ENCODE measurements at places on chromosomes 6 and 20.

DNA sequence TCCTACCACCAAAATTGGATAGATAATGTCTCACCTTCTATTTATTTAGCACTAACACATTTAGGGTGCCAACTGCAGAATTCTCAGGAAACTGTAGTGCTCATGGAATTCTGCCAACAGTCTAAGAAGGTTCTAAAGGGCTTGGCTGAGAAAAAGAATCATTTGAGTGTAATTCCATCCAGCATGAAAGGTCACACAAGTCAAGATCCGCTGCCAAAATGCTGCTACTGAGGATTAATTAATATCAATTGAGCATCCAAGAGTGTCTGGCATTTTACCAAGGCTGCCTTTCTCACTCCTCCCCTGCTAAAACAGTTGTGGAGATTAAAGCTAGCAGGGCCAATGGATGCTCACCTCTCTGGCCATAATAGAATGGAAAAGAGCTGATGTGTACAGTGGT lies 112.7 kb downstream of the FHL5 start:
- DNase-seq: no peak

GRCh38 chr6:43243664-43244321 lies 512 bp downstream of the TTBK1 start:
- no peak for DNase-seq

DNA sequence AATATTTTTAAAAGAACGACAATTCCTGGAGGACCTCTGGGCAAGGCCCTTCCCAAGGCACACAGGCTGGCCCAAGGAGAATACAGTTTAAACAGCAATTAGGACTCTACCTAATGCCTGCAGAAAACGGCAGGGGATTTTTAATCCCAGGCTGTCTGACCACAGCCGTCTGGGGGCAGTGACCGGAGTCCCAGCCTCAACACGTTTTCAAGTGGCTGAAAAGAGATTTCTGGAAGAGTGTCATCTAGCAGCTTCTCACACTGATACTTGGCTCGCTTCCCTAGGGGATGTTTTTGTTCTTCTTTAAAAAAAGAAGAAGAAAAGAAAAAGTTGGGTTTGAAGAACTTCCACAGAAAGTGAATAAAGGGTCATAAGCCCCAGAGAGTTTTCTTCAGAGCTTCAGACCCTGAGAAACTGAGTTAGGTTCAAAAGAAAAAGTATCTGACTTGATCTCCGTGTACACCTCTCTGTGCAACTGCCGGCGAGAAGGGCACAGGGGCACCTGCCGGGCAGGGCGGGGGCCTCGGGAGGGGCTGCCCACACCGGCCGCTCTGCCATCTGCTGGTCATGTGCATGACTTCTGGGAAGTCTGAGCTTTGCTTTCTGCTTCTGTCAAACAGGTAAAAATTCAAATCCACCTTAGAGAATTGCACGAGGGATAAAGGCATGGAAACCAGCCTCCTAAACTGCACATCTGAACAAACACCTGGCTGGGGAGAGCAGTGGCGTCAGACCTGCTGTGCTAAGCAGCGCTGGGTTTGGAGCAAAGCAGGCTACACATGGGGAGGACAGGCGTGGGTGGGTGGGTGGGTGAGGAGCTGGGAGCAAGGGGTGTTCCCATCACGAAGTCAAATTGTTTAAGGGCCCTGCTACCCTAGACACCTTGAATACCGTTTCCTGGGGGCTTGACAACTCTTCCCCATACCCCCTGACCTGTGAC lies 33.0 kb downstream of the RRBP1 start:
- DNase-seq: no peak

- peak; percentile 70 for DNase-seq
Measured at GRCh38 chr6:105087571-105088211, 92.1 kb downstream of the POPDC3 start.

DNA sequence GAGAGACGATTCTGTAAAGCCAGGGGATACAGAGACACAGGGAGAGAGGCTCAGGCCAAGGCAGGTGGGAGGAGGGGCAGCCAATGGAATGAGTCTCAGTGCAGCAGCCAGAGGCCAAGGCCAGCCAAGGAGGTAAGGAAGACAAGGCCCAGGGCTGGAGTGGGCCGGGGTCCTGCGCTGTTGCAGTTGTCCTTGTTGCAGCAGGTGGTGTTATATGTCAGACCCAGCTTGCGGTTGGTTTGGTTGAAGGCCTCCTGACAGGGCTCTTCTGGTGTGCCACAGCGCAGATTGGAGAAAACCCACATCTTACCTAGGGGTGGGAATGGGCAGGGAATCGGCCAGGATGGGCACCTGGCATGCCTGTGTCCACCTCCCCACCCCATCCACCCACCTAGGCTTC lies 2.5 kb downstream of the LY6G6C start:
- DNase-seq: no peak

DNA sequence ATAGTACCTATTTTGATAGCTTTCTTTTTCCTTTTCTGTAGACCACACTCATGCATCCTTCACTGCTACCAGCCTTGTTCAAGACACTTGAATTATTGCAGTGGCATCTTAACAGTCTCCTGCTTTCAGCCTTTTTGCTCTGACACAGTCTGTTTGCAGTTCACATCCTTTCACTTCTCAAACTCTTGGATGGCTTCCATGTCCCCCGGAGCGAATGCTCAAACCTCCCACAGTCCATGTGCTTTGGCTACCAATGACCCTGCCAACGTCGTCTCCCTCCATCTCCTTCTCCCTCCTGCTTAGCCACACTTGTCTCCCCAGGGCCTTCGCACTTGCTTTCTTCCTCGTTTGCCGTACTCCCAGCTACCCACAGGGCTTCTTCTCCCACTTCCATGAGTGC lies 270.0 kb upstream of the ZFP64 start:
- no peak for DNase-seq

DNA sequence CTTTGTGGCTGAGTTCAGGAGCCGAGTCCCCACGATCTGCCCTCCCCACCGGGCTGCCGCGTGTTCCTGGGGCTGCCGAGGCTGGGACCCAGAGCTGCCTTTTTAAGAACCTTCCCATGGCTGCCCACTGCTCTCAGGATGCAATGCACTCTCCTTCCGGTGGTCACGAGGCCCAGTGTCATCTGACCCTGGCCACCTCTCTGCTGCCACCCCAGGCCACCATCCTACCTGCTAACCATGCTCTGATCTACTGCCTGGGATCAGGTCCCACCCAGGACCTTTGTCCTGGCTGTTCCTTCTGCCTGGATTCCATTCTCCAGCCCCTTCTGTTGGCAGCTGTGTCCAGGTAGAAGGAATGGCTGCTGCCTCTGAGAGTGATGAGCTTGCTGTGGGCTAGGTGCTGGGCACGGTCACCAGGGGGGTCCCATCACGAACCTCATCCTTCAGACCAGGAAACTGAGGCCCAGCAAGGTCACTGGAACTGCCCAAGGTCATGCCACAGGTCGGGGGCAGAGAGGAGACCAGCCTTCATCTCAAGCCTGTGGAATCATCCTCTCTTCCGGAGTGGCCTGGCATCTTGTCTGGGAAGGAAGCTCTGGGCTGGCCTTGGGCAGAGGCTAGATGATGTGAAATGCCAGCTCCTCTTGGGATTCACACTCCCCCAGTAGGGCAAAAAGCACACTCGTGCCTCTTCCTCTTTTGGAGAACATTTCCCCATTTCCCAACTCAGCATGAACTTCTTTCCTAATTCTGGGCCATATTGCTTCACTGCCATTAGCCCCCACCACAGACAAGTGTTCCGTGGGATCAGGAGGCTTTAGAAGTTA lies 20.5 kb downstream of the PCK1 start:
- DNase-seq: peak; percentile 41

GRCh38 chr6:3627956-3628835 lies 123.3 kb downstream of the PXDC1 start:
- no peak for DNase-seq

DNA sequence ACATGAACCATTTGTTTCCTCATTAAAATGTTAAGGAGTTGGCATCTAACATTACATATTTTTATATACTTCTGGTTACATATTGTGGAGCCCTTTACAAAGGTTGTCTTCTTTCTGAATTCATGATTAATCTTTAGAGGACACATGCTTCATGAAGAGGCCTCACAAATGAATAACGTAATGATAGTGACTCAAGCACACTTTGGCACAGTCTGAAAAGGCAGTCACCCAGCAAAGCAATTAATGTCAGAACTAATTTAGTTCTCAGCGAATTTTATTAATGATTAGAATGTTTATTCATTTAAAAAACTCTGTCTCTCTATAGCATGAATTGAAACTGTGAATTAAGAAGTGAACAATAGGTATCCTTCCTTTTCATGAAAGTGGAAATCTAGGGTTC lies 854.2 kb downstream of the PHF3 start:
- no peak for DNase-seq

DNA sequence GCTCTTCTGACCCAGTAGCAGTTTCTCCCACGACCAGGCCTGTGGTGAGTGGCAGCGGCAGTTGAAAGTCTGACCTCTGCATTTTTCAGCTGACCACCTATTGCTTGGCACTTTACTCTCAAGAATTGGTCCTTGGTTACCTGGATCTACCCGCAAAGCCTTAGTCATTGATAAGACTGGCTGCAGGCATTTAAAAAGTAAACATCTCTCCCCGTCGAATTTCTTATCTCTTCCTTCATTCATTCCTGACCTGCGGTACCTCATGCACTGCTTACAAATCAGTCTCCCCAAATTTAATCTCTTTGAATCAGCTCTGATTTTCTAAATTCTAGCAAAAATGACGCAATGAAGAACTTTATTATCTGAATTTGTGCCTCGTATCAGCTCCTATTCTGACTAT lies 26.1 kb upstream of the IPCEF1 start:
- DNase-seq: no peak

DNA sequence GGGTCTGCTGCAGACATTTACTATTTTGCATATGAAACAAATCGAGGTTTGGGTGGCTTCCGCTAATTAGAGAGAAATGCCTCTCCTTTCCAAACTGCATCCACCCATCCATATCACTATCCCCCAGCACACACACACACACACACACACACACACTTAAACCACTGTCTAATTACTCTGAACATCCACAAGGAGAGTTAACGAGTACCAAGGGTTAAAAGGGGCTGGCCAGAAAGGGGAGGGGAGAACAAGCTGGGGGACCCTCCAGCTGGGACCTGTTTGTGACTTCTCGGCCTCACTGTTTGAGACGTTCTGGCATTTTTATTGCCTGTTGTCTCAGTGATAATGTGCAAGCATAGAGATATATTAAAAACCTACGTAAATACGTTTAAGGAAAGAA lies 261.2 kb downstream of the FOXC1 start:
- DNase-seq: no peak

DNA sequence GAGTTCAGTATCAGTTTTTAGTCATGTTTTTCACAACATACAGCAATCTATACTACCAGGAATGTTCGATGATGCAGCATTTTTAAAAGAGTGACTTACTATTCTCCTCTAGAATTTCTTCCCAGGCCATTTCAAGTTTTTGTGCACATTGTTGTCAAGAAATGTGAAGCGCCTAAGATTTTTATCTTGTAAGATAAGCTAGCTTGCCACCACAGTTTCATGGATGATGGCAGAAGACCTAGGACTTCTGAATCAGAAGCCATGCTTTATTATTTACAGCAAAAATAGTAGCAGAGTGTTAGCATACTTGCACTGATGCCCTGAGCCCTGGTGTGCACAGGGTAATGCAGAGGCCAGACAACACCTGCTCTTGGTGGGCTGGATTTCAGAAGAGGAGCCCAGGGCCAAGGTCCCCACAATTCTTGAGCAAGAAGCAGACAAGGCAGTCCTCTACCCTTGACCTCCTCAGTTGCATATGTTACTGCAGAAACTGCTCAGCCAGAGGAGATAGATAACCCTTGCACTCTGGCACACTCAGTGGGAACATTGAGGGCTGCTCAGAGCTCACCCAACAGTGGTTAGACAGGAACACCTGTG lies 99.2 kb downstream of the QKI start:
- no peak for DNase-seq

GRCh38 chr20:9509246-9509645 lies 5.1 kb upstream of the LAMP5 start:
- DNase-seq: no peak

- no peak for DNase-seq
Measured at GRCh38 chr6:12545619-12546409, 170.8 kb upstream of the PHACTR1 start.

DNA sequence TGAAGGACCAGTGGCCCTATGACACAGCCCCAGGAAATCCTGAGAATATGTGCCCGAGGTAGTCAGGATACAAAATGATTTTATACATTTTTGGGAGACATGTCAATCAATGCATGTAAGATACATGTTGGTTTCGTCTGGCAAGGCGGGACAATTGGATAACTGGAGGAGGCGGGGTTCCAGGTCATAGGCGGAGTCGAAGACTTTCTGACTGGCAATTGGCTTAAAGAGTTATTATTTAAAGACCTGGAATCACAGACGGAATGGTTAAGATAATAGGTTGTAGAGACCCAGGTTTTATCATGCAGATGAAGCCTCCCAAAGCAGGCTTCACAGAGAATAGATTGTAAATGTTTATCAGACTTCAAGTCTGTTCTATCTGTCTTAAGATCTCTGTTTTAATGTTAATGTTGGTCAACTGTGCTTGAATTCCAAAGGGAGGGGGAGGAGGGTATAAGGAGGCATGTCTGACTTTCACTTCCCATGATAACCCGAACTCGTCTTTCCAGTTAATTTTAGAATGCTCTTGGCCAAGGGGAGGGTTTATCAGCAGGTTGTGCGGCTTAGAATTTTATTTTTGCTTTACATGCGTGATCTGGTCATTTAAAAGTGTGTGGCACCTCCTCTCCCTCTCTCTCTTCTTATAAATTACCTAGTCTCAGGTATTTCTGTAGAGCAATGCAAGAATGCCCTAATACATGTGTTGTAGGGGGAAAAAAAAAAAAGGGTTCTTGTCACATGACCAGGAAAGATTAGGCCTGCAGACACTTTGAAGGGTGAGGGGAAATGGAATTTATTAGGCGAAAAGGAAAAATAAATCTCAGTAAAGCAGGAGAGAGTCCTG lies 230.7 kb downstream of the NFATC2 start:
- DNase-seq: no peak

GRCh38 chr6:166597711-166598440 lies 11.4 kb upstream of the RAMACL start:
- no peak for DNase-seq

DNA sequence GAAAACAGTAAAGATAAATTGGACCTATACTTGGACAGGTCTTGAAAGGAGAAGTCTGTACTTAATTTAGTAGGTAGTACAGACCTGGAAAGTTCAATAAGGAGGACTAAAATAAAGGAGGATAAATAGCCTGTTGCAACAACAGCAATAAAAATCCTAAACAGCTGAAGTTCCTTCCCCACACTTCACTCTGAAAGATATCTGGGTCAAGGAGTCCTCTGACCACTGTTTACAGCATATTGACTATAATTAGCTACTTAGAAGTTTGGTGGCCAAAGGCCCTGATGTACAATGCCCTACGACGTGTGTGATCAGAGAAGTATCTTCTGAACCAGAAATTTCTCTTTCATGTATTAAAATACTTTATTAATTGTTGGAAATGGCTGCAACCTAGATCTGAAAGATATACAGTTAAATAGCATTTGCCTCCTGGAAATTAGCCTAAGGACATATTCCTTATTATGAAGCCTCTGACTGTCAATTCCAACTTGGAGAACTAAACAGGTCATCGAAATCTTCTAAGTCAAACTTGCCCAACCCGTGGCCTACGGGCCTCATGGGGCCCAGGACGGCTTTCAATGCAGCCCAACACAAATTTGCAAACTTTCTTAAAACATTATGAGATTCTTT lies 82.8 kb downstream of the KIF13A start:
- no peak for DNase-seq

- DNase-seq: no peak
Measured at GRCh38 chr20:24853916-24854315, 95.2 kb upstream of the CST7 start.

- no peak for DNase-seq
Measured at GRCh38 chr6:11309947-11310665, 77.6 kb upstream of the NEDD9 start.

- DNase-seq: no peak
Measured at GRCh38 chr6:43826730-43827129, 56.7 kb downstream of the VEGFA start.
